ENCODE measurements at places on chromosomes 12 and 14. TPM values are rescaled to one million over a fixed set of nuclear protein-coding genes. Genes with fewer than 3 reads are reported as not detected.

DTX3 gene
- total RNA-seq = 10.2 TPM

CLEC2B gene
- total RNA-seq = 24.3 TPM

FSCB gene
- not detected for total RNA-seq

SERPINA6 gene
- total RNA-seq = 3.5 TPM

CDCA4 gene
- 7.3 TPM for total RNA-seq

FAM90A1 gene
- 0.25 TPM for total RNA-seq

SLC6A13 gene
- total RNA-seq = not detected

RIMKLB gene
- 5.7 TPM for total RNA-seq

TC2N gene
- total RNA-seq = 3.6 TPM

MYH6 gene
- not detected for total RNA-seq

CYP27B1 gene
- total RNA-seq = 1.3 TPM

HEATR5A gene
- 26.4 TPM for total RNA-seq

TRHDE gene
- total RNA-seq = not detected

SLC6A15 gene
- total RNA-seq = 3.2 TPM

AGAP2 gene
- not detected for total RNA-seq

GPATCH2L gene
- 29.1 TPM for total RNA-seq

CIROP gene
- total RNA-seq = 0.83 TPM

PKP2 gene
- total RNA-seq = 7.3 TPM

RTN1 gene
- 0.12 TPM for total RNA-seq

MYF6 gene
- total RNA-seq = not detected

KRT8 gene
- total RNA-seq = 9.6 TPM

SPX gene
- total RNA-seq = 1.9 TPM

TMEM119 gene
- 21.3 TPM for total RNA-seq

PTPRR gene
- not detected for total RNA-seq
